ENCODE measurements at places on chromosomes 2 and 18.

DNA sequence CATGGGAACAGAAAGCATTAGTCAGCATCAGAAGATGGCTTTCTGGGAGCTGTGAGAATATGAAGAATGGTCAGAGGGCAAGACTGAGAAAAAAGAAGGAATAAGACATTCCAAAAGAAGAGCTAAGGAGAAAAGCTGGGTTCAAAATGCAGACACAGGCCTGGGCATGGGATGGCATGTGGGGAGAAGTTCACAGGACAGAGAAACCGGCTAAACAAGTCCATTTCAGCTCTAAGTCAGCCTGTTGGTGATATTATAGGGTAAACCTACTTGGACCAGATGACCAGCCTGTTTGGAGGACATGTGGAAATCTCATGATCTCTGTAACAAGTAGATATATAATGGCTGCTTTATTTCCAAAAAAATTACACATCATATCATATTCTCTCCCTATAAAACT lies 91.7 kb upstream of the MEIS1 start:
- no peak for DNase-seq

DNA sequence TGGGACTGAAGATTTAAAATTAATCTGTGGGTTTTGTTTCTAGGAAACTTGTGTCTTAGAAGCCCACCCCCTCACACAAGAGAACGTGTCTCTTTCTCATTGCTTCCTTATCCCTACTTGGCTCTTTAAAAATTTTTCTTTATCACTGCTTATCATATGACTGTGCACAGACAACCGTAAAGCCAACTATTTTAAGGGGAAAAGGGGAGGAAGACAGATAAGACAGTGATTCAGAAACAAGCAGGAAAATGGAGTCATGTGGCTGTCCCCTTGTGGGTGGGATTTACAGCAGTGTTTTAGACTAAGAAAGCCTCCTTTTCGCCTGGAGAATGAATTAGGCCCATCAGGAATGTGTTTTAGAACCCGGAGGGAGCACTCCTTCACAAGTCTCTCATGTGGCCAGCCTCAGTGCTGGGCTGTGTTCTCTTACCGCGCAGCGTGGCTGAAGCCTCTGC lies 17.6 kb downstream of the PRKCE start:
- DNase-seq = no peak

- no peak for DNase-seq
Observed at GRCh38 chr2:54566896-54567295, 110.8 kb downstream of the SPTBN1 start.

GRCh38 chr2:82708681-82709080 lies 1750.4 kb downstream of the SUCLG1 start:
- DNase-seq = no peak

GRCh38 chr18:10926621-10927161 lies 222.7 kb downstream of the PIEZO2 start:
- DNase-seq = no peak

DNA sequence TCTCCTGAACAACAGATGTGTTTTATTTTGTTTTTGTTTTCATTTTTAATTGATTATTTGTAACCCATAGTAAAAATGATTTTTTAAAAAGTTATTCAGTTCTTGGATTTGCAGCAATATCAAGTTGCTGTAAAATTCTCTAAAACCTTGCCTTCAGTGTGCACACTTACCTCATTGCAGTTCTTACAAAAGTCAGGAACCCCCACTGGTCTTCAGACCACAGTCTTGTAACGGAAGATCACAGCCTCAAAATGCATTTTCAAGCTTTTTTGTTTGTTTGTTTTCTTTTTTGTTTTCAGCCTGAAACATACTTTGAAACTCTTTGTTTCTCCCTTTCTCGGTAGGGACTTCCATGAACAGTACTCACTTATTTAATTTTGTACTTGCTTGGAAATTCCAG lies 1012.8 kb upstream of the GYPC start:
- DNase-seq = no peak

- DNase-seq = no peak
Observed at GRCh38 chr2:75432761-75433361, 127.9 kb downstream of the EVA1A start.

DNA sequence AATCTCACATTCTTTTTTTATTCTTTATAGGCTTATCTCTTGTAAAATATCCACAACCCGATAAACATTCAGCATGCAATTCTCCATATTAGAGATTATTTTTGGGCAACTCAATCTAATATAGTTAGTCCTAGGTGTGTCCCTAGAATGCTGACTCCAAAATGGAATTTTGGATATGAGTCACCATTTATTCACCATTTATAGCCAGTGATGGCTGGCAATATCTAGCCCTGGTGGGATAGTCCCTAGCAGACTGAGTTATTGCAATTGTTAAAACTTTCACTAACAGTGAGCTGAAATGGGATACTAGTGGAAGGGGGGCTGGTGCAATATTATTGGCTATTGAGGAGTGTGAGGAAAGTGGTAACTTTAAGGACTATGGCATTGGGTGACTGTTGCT lies 401.6 kb downstream of the SLC4A3 start:
- DNase-seq = no peak

- DNase-seq = no peak
Observed at GRCh38 chr2:23411752-23412431, 26.9 kb downstream of the KLHL29 start.

GRCh38 chr2:40242315-40242714 lies 209.6 kb downstream of the SLC8A1 start:
- DNase-seq = no peak

GRCh38 chr18:79763407-79763806 lies 34.3 kb upstream of the KCNG2 start:
- DNase-seq = no peak

GRCh38 chr2:216344950-216345300 lies 27.4 kb downstream of the MARCHF4 start:
- DNase-seq = no peak

- DNase-seq = no peak
Observed at GRCh38 chr18:28801876-28802275, 624.9 kb upstream of the CDH2 start.
